ENCODE measurements at places on chromosomes 5 and 9.

DNA sequence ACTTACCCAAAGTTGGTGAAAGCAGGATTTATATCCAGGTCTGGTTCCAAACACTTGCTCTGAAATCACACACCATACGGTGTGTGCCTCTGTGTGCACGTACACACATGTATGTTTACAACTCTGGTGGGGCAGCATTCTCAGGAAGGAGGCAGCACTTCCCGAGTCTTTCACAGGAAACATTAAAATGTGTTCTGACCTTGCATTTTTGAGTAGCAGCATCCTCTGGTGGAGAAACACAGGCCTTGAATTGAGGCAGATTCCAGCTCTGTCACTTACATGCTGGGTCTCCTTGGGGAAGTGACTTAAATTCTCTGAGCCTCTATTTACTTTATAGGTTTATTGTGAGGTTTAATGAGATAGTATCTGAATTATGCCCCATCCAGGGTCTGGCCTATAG lies 126.4 kb downstream of the RGS3 start:
- DNase-seq = no peak

GRCh38 chr5:42366051-42366450 lies 57.2 kb upstream of the GHR start:
- no peak for DNase-seq

DNA sequence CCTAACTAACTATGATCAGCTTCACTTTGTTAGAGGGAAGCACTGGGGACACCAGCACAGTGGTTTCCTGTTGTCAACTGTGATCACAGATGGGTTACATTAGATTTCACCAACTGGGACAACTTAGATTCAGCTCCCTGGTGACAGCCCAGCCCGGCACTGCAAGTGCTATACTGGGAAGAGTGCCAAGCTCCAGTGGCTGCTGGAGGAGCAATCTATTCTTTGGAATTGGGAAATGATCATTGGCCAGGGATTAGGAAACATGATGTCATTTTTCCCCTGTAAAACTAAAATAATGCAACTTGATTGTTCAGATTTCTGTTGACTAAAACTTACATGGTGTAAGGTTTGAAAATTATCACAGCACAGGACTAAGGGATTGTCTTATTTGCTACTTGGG lies 33.2 kb downstream of the PTGR1 start:
- DNase-seq = no peak

DNA sequence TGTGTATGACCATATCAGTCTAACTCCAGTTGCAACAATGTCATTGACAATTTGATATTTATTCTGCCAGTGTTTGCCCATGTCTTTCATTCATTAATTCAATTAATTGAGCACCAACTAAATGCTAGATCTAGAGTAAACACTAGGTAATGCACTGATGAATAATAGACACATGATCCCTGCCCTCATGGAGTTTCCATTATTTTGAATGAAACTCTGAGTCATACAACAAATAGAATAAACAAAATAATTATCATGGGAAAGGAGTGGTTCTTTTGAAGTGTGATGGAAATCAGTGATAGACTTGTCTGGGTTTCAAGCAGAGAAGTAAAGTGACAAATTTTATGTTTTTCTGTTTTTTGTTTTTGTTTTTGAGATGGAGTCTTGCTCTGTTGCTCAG lies 4.6 kb downstream of the ARHGEF37 start:
- DNase-seq = no peak

DNA sequence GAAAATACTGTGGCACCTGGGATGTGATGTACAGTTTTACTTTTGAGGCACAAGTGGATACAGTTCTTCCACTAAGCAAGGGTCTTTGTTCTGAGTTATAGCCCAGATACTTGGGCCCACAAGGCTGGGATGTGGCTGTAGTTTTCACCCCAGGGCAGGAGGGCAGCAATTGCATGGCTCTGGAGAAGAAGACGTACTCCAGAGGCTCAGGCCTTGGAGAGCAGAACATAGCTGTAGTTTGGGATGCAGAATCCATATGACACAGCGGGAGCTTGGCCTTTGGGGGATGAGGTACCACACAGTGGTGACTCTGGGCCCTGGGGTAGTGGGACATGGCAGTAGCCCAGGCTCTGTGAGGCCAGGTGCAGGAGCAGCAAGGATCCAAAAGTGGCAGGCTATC lies 110.8 kb upstream of the FSTL4 start:
- no peak for DNase-seq

DNA sequence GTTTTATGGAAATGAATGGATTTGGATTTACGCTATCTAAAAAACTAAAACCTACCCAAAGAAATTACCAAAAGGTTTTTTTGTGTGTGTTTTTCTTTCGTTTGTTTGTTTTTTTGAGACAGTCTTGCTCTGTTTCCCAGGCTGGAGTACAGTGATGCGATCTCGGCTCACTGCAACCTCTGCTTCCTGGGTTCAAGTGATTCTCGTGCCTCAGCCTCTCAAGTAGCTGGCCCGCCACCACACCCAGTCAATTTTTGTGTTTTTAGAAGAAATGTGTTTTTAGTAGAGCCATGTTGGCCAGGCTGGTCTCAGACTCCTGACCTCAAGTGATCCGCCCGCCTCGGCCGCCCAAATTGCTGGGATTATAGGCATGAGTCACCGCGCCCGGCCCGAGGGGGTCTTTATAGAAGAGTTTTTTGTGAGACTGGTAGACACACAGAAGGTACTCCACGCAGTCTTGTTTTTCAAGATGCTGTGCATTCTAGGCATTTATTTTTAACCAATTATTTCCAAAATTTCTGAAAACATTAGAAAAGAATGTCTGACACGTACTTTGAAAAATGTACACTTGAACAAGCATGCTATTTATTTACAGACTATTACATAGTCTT lies 75.7 kb downstream of the NR6A1 start:
- DNase-seq = no peak

GRCh38 chr5:148393390-148393741 lies 9.6 kb downstream of the FBXO38 start:
- no peak for DNase-seq

DNA sequence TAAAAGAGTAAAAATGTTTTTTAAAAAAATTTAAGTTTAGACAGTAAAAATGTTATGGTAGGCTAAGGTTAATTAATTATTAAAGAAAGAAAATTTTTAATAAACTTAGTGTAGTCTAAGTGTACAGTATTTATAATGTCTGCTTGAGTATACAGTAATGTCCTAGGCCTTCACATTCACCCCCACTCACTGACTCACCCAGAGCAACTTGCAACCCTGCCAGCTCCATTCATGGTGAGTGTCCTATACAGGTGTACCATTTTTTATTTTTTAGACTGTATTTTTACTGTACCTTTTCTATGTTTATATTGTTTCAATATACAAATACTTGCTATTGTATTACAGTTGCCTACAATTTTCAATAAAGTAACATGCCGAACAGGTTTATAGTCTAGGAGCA lies 234.1 kb downstream of the AUH start:
- DNase-seq = no peak

DNA sequence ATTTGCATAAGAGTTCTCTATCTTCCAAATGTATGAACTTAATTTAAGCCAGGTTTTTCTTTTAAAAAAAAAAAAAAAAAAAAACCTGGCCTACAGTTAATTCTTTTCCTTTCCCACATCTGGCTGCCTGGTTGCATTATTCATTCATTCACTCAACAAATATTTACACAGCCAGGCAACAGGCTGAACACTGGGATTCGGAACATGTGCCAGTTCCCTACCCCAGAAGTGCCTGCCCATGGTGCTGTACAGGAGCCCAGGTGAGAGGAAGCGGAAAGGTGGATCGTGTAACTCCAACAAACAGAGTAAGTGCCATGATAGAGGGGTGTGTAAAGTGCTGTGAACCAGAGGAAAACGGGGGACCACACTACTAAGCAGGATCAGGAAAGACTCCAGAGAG lies 93.6 kb downstream of the CDK5RAP2 start:
- DNase-seq = no peak

DNA sequence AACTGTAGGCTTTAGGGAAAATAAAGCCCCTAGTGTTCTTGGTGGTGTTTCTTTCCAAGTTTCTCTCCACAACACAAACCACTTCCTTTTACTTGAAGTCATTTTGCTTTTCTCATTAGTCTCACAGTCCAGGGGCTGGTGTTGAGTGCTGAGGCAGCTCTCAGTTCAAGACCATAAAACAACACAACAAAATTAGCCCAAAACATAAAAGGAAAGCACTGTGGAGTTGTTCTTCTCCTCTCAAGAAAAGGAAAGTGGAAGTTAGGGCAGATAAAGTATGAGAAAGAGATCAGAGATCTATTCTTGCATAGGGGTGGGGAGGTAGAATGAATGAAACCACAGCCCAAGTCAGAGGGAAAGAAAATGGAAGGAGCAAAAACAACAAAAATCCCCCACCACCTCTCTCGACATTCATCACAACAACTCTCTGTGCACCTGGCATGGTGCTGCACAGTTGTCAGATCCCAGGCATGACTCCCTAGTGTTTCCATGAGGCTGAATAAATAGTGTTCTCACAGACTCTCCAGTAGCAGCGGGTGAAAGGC lies 569.9 kb downstream of the RAB3C start:
- DNase-seq = no peak

- DNase-seq = no peak
These were observed 269.8 kb downstream of the NR3C1 start for GRCh38 chr5:143133721-143134120.

- no peak for DNase-seq
These were observed 11.3 kb downstream of the TRPM6 start for GRCh38 chr9:74876382-74876949.

- DNase-seq = peak; percentile 8
These were observed 19.8 kb downstream of the IL12B start for GRCh38 chr5:159310511-159310910.

DNA sequence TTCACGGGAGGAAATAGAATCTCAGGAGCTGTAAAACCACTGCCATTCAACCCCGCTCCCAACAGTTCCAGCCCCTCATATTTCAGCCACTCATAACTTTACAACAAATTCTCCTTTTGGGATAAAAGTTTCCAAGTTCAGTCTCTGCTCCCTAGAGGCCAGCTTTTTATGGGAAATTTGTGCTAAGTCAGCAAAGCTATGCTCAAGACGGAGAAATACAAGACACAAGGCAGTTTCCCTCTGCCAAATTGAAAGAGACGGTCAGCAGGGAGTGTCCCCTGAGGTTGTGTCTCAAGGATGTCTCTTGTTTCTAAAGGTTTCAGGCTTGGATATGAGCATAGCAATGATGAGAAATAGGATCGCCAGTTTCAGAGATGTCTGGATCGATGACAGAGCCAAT lies 608.6 kb downstream of the CCDC171 start:
- DNase-seq = no peak

DNA sequence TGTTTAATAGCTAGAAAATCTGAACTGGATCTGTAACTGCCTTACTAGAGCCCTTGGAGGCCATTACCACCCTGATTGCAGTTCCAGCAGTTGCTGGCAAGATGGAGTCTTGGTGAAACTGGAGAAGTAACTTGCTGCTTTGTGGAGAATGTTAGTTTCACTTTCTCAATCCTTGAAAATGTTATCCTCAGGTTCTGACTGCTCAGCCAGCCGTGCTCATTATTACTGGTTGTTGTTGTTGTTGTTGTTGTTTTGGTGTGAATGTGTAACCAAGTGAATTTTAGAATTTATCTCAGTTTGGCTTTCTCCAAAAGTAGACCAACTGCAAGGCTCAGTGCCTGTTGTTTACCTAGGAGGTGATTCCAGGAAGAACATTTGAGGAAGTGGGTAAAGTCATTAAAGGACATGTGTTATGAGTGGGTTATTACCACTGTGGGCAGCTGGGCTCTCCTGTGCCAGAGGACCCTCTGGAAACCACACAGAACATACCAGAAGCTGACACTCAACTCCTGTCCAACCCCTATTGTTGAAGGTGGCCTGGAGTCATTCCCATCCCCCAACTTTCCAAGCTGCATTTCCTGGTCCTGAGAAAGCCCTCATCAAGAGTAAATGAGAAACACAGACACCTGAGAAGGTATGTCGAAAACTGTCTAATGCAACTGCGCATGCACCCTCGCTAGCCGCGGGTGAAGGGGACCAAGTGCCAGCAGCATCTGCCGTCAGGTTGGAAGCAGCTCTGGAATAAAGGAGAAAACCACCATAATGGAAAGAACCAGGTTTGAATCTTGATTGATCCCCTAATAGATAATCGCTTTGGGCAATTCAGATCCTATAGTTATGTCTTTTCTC lies 111.6 kb downstream of the CMYA5 start:
- DNase-seq = no peak

DNA sequence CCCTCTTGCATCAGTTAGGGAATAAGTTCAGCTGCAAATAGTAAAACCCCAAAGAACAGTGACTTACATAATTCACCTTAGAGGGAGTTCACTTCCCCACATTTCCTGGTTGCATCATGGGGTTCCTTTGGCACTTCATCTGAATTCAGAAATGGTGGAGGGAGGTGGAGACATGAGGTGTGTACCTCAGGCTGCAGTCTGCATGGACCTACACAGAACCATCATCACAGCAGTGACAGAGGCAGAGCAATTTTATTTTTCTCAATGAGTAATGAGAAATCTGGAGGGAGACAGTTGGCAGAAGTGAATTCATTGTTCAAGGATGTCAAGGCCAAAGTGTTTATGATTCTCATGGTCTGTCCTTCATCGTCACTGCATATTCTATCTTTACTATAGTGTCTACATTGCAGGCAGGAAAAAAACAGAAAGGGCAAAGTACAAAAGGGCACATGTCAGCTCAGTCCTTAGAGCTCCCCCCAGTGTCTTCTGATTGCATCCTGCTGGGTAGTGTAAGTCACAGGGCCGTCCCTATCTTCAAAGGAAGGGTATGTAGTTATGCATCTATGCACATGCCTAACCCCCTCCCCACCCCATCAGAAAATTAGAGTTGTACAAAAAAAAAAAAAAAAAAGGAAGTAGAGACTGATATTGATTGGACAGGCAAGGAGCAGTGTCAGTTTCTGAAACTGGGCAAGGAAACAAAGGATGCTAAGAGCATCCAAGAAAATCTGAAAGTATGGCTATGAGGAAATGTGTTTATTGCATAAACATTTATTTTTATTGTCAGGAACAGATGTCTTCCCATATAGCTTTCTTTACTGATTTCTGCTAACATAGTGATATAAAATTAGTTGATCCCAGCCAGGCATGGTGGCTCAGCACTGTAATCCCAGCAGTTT lies 132.7 kb upstream of the APC start:
- DNase-seq = no peak

GRCh38 chr5:72324189-72324825 lies 4.1 kb downstream of the PTCD2 start:
- no peak for DNase-seq
